ENCODE measurements at places on chromosomes 7 and 10. TPM values are rescaled to one million over a fixed set of nuclear protein-coding genes. Genes with fewer than 3 reads are reported as not detected.

The ASNS gene
- 133 TPM for total RNA-seq

DNA sequence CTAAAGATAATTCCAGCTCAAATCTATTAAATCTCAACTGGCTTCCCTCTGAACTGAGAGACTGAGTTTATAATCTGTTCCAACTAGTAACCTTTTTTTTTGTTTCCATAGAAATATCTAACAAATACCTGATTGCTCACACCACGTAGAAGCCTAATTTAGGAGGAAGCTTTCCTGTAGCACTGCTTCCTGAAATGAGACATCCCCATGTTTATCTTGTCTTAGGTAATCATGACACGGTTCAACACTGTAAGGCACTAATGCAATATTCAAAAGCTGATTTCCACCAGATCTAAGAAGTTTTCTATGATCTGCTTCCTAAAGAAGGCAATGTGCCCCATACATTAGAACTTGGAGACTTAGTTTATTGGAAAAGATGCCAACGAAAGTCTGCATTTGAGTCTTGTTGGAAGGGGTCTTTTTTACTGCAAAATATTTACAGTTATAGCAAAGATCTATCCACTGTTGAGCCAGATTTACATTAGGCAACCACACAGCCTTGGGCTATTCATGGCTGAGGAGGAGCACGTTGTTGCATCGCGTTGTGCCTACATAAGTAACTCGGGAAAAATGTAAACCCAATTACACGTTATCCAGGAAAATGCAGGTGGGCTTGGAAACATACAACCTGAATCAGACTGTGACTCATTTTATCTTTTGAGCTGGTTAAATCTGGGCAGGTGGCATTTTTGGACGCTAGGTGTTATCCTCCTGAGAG, 66.3 kb downstream of the VIPR2 start:
- no peak for DNase-seq

The ZNF32 gene
- total RNA-seq = 33.1 TPM

The BAIAP2L1 gene
- total RNA-seq = 36.5 TPM

The PAPOLB gene
- 0.29 TPM for total RNA-seq

The NOLC1 gene
- 92.1 TPM for total RNA-seq

DNA sequence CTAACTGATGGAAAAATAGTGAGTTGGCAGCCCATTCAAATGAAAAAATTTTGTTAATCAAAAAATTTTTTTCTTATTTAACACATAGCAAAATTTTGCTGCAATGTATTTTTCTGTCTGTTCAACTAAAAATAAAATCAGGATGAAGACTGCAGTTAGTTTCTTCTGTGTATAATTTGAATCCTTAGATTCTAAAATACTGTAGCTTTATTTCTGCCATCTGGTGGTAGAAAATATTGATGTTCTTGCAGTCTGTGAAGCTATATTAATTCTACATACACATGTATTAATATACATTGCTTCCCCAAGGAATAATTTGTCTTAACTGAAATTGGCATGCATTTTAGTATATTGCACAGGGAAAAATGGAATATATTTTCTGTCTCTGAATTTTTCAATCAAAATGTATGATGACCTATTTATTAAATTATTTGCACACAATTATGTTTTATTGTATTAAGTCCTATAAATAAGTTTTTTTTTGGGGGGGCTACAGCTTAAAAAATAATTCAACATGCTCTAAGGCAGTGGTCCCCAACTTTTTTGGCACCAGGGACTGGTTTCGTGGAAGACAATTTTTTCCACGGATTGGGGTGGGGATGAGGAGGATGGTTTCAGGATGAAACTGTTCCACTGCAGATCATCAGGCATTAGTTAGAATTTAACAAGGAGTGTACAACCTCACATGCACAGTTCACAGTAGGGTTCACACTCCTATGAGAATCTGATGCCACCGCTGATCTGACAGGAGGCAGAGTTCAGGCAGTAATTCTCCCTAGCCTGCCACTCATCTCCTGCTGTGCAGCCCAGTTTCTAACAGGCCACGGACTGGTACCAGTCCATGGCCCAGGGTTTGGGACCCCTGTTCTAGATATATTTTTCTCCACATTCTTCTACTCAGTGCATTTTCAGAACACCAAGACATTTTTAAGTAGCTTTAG, 119.4 kb downstream of the GNAT3 start:
- DNase-seq = no peak

Measured in ureter (tissue), 1 donor.